ENCODE measurements at places on chromosomes 12 and 14. TPM values are rescaled to one million over a fixed set of nuclear protein-coding genes. Genes with fewer than 3 reads are reported as not detected.

Gene ANKS1B
- 0.63 TPM for total RNA-seq

Gene KRT2
- not detected for total RNA-seq

Gene KERA
- not detected for total RNA-seq

Gene TSPAN8
- total RNA-seq: 0.65 TPM

Gene ERP27
- not detected for total RNA-seq

Gene ACTR6
- 31.0 TPM for total RNA-seq

Gene SERPINA1
- total RNA-seq: 3.1 TPM

Gene PIWIL1
- not detected for total RNA-seq

Gene GPR132
- 0.56 TPM for total RNA-seq

Gene TMEM63C
- total RNA-seq: 1.8 TPM

Gene MARCHF9
- total RNA-seq: 7.7 TPM

Gene TBC1D30
- 1.9 TPM for total RNA-seq

Gene CISTR
- total RNA-seq: not detected

Gene AMDHD1
- total RNA-seq: 1.9 TPM

Gene ADGRD1
- 0.45 TPM for total RNA-seq

Gene FAM181A
- not detected for total RNA-seq

Gene MBIP
- 16.3 TPM for total RNA-seq

Gene RPL36AL
- total RNA-seq: 411 TPM

Gene PRH2
- total RNA-seq: not detected

Gene IFNG-AS1
- total RNA-seq: not detected

Gene SRRM4
- not detected for total RNA-seq

Gene SERPINA3
- total RNA-seq: 10.6 TPM

Gene RIPK3
- total RNA-seq: not detected

Gene LRTM2
- 0.05 TPM for total RNA-seq

Gene CIROP
- total RNA-seq: not detected

Gene TMX1
- 33.6 TPM for total RNA-seq

Gene MYH6
- 0.03 TPM for total RNA-seq

Gene TAS2R50
- not detected for total RNA-seq

Gene PPTC7
- 21.2 TPM for total RNA-seq
